ENCODE measurements at places on chromosomes 2 and 18.

GRCh38 chr2:71664161-71664560 lies 210.8 kb downstream of the DYSF start:
- no peak for DNase-seq

DNA sequence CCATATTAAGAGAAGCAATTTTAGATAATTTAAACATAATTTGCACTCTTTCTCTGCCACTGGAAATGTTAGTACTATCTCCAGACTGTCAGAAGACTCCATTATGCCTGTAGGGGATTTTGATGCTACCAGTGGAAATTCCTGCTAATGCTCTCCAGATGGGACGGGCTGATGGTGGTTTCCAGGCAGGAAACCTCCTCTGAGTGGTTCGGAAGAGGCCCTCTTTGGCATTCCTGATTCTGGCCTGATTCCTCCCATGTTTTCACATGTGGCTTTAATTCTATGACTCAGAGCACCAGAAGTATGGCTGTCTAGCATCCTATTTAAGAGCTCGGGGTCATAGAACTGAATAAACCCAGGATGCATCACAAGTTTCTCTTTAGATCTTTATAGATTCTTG lies 70.9 kb upstream of the ST6GAL2 start:
- no peak for DNase-seq

DNA sequence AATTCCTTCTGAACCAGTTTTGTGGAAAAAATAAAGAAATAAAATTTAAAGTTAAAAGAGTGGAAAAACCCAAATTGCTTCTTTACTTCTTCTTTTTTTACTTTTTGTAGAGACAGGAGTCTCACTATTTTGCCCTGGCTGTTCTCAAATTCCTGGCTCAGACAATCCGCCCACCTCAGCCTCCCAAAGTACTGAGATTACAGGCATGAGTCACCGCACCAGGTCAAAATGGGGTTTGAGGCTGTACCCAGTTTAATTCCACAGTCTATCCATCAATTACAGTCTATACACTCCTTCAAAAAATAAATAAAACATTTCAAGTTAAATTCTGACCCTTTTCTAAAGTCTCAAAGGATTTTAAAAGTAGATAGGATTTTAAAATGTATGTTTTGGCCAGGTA lies 120.3 kb downstream of the FAM161A start:
- no peak for DNase-seq

- DNase-seq = no peak
These were observed 1.0 kb downstream of the CXCR4 start for GRCh38 chr2:136116813-136117390.

- DNase-seq = no peak
These were observed 29.7 kb downstream of the MGAT4A start for GRCh38 chr2:98701230-98701629.

DNA sequence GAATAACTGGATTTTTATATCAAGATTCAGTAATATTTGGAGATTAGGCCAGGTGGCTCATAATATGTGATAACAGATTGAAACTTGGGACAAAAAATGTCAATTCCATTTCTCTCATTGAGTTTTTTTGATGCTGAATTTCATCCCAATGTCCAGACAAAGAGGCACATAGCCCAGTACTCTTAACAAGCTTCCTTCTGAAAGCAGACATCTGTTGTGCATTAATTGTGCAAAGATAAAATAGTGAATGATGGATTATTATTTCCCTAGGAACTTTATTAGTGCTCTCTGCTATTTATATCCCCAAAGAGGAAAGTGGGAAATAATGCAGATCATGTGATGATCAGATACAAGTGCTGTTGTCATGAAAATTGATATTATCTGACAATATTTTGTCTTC lies 234.1 kb downstream of the CCDC102B start:
- DNase-seq = no peak

DNA sequence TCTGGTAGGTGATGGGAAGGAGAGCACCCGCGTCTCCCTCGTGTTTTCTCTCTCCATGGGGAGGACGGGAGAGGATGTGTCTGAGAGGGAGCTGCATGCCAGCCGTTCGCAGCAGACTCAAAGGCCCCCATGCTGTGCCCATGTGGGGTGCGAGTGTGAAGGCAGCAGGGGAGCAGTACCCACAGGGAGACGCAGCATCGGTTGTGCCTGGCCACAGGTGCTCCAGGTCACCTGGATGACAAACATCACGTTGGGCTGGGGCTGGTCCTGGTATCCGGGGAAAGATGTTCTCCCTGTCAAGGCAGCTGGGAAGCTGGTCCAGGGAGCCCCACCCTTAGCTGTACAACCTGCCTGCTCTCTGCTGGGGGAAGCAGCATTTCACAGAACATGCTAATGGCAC lies 119.5 kb upstream of the SALL3 start:
- no peak for DNase-seq

DNA sequence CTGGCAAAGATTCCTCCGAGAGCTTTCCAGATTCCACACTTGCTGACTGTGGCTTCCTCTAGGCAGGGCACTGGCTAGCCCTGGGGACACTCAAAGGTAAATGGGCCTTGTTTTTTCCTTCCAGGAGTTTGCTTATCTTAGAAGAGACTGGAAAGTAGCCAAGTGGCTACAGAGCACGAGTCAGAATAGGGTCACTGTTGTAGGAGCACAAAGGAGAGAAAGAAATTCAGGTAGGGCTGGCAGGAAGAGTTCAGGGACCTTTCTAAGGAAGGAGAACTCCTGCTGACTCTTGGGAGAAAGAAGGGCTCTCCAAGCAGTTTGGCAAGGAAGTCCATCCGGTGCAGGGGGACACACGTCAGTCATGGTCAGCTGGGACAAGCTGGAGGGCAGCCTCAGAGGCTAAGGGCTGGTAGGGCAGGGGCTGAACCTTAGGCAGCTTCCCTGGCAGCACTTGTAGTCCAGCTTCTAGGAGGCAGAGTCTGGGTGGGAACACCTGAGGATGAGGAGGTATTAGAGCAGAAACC lies 39.5 kb downstream of the NIFK start:
- peak; percentile 26 for DNase-seq

DNA sequence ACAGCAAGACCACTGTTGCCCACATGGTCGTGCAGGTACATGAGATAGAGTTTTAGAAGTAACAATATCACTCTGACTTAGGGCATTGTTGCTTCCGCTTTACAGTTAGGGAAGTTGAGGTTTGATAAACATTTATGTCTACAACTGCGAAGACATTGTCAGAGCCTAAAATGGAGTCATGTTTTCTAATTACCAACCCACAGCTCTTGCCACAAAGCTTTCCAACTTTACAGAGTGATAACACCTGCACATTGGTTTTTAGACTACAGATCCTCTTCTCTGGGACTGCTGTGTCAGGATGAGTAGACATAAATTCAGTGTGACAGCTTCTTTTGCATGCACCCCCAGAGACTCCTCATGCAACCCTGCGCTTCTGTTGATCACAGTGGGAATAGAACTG lies 119.0 kb downstream of the FEZ2 start:
- DNase-seq = no peak

GRCh38 chr2:128439031-128439790 lies 120.5 kb upstream of the HS6ST1 start:
- no peak for DNase-seq

GRCh38 chr2:199452260-199452990 lies 5.3 kb downstream of the SATB2 start:
- DNase-seq = no peak

GRCh38 chr2:19879120-19879519 lies 22.7 kb downstream of the TTC32 start:
- DNase-seq = no peak

DNA sequence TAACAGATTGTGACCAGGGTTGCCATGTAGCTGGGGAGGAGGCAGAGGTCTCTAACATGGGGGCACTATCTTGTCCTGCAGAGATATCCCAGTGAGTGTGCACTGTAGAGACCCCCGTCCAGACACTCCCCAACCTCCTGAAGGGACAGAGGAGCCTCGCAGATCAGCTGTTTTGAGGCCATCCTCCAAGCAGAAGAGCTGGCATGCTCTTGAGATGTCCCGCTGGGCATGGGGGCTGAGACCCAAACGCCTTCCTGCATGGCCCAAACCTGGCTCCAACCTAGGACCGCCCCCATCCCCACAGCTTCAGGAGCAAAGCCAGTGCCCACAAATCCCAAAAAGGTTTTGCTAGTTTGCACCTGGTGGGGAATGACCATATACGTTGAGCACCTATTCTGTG lies 2.7 kb upstream of the SLC66A3 start:
- no peak for DNase-seq

- DNase-seq = no peak
These were observed 189.7 kb downstream of the ADCYAP1 start for GRCh38 chr18:1094409-1094808.

DNA sequence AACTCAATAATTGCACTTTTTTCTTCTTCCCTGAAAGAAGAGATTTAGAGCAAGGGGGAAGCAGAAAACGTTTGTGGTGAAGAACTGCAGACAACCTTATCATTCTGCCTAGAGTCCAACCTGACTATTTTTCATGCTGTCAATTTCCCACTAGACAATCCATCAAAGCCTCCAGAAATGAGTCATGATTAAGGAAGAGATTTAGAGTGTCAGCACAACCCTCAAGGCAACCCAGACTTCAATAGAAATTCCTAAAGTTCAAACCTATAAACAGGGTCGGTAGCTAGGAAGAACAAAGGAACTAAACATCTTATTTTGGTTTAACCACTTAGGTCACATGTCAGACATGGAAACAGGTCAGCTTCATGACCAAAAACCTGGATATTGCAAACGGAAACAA lies 86.9 kb downstream of the SLC25A12 start:
- DNase-seq = no peak

GRCh38 chr2:121521359-121521758 lies 9.3 kb upstream of the RNU4ATAC start:
- DNase-seq = no peak

DNA sequence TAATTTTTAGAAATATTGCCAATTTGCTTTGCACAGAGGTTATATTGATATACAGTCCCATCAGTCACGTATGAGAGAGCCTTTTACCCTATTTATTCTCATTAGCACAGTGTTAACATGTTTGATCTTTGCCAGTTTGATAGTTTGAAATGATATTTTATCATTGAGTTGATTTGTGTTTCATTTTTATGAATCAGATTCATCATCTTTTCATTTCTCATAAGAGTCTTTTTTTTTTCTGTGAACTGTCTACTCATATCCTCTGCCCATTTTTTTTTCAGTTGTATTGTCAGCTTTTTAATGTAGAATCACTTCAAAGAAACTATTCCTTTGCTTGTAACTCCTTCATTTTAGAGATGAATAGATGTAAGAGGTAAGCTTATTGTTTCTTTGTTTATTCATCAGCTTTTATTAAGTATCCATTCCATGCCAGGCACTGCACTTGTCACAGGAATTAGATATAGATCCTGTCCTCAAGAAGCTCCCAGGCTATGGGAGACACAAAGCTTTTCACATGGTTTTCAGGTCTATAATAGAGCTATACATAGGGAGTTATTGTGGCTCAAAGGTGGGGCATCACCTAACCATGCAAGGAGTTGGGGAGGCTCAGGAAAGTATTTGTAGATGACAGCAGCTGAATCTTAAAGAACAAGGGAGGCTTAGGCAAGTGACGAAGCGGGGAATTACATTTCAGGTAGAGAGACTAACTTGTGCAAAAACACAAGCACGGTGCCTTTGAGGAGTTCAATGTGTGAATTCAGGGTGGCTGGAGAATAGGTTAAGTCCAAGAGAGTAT lies 42.1 kb downstream of the CD28 start:
- DNase-seq = no peak

GRCh38 chr2:6421888-6422287 lies 443.8 kb downstream of the CMPK2 start:
- DNase-seq = no peak

DNA sequence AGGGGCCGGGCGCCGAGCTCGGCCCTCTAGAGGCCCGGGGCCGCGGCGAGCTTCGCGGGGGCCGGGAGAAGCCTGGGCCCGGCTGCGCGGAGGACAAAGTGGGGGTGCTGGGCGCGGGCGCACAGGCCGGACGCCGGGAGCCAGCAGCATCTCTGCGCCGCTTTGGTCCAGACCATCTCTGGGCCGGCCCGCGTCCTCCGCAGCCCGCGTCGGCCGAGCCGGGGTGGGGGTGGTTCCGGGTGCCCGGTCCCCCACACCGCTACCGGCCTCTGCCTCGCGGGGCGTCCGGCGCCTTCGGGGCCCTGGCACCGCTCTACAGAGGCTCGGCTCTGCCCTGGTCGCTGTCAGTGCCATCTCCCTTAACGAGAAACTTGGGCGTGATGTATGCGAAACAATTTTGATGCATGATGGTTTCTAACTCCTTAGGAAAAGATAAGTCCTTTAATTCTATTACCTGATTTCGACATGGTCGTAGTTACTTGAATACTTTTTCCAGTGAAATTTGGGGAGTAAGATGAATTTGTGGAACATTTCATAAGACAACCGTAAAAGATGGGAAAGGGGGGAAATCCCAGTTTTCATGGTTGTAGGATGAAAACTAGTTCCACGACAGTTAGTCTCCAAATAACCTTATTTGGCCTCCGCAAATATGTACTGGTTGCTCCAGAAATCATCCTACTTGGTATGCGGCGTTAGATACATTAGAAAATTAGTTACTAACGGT lies 562 bp downstream of the TWSG1 start:
- DNase-seq = no peak

DNA sequence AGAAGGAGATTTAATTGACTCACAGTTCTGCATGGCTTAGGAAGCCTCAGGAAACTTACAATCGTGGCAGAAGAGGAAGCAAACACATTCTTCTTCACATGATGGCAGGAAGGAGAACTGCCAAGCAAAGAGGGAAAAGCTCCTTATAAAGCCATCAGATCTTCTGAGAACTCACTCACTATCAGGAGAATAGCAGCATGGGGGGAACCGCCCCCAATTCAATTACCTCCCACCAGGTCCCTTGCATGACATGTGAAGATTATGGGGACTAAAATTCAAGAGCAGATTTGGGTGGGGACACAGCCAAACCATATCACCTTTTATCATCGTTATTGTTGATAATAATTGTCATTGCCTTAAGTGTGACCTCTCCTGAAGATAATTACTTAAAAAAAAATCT lies 197.9 kb upstream of the SLC14A2 start:
- no peak for DNase-seq

DNA sequence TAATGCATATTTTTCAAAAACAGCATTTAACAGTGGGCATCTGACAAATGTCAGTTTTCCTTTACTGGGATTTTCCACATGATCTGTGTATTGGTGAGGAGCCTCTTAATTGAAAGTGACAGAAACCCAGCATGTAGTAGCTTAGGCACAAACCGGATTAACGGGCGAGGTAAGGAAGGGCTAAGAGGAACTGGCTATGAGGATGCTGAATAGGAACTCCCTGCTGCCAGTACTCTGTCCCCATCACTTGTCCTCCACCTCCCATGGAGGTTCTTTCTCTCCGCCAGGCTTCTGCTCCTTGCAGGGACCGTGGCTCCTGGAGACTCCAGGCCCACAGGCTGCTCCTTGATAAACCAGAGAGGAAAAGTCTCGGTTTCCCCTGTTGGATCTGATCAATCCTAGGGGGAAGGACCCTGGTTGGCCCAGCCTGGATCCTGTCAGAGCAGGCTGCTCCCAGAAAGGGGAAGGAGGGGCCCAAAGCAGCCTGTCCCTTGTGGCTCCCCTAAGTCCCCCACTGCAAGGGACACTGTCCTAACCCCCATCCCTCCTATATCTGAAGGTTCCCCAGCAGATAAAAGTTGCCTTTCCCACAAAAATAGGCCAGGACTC lies 10.3 kb downstream of the TEX44 start:
- DNase-seq = no peak

- no peak for DNase-seq
These were observed 146.5 kb downstream of the MAIP1 start for GRCh38 chr2:200101922-200102321.
